ENCODE measurements at places on chromosomes 1 and 21.

- DNase-seq = no peak
Measured at GRCh38 chr1:211724687-211725196, 49.3 kb upstream of the NEK2 start.

DNA sequence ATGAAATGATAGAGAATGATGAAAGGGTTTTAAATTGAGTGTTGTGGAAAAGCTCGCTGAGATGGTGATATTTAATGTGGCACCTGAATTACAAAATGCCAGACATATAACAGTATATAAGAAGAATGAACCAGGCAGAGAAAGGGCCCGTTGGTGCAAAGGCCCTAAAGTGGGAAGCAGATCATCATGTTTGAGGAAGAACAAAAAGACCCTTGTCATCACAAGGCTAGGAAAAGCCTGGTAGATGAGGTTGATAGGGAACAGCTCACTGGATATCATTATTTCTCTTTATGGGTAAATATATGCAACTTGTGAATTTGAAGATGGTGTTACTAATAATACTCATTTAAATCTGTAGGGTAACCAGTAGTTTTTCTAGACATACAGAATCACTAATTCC lies 11.0 kb downstream of the RAP1A start:
- DNase-seq = no peak

GRCh38 chr1:199706826-199707606 lies 320.5 kb upstream of the NR5A2 start:
- no peak for DNase-seq

- no peak for DNase-seq
Measured at GRCh38 chr1:87950369-87950768, 621.7 kb downstream of the LMO4 start.

- DNase-seq = no peak
Measured at GRCh38 chr1:238672262-238672661, 714.1 kb upstream of the CHRM3 start.

DNA sequence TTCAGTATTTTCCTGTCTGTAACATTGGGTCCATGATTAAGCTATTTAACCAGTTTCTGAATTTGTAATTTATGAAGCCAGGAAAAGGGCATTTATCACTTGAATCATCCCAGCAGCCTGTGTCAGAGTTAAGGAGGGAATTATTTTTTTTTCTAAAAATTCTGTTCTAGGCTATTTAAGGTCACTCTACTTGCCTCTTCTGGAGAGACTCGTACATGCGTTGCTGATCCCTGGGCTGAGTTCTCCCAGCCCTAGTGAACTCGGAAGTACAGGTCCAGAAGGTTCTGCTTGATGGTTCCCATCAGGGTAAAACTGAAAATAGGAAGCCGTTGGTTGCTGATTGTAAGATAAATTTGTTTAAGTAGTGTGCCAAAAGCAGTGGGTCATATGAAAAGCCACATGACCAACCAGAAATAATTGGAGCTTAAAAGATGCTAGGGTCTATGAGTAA lies 90.7 kb downstream of the GPR88 start:
- DNase-seq = no peak

GRCh38 chr1:227449051-227449450 lies 114.3 kb upstream of the ZNF678 start:
- no peak for DNase-seq

DNA sequence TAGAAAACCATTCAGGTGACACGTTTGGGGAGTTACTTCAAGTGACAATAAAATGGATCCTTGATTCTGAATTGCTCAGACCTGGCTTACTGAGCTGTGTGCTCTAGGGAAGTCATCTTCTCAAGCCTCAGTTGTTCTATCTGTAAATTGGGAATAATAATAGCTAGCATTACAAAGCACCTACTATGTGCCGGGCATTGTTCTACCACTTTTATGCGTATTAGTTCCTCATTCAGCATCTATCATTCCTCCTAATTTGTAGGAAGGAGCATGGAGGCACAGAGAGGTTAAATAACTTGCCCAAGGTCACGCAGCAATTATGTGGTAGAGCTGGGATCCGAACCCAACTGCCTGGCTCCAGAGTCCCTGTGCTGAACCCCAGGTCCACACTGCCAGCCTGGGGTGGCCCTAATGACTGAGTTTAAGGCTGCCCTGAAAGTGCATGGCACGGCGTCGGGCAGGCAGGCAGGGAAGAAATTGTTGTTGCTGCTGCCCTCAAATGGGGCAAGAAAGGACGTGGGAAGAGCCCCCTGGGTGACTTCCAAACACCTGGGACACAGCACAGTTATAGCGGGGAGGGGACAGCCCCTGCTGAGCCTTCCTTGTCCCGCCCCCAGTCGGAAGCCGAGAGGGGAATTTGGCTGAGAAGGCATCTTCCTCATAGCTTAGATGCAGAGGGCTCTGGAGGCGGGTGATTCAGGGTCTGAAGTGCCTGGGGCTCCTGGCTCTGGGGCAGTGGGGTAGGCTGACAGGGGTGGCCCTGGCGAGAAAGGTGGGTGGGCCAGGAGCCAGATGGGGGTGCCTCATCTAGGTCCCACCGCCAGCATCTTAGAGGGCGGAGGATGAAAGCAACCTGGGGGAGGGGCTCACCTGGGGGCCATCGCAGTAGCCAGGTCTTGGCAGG lies 86.5 kb upstream of the IFFO2 start:
- no peak for DNase-seq

DNA sequence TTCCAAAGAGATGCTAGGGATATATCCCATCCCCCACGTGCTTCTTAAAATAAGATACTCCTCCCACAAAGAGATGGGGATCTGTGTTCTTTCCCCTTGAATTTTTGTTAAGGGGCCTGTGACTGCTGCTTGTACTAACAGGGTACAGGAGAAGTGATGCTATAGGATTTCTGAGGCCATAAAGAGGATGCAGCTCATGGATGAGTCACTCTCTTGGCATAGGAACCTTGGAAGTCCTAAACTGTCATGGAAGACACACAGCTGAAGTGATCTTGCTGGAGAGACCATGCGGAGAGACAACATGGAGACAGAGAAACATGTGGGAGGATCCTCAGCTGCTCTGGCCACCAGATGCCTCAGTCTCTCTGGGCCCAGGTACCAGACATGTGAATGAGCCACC lies 157.2 kb downstream of the S1PR1 start:
- DNase-seq = no peak
